NCI-H1092 treated with DMSO at 0.1 percent for 48 hours (cell line): ENCODE measurements at places on chromosomes 11 and 22.
A peak's percentile ranks its signal among the peaks of the same experiment; 100 is the strongest.

DNA sequence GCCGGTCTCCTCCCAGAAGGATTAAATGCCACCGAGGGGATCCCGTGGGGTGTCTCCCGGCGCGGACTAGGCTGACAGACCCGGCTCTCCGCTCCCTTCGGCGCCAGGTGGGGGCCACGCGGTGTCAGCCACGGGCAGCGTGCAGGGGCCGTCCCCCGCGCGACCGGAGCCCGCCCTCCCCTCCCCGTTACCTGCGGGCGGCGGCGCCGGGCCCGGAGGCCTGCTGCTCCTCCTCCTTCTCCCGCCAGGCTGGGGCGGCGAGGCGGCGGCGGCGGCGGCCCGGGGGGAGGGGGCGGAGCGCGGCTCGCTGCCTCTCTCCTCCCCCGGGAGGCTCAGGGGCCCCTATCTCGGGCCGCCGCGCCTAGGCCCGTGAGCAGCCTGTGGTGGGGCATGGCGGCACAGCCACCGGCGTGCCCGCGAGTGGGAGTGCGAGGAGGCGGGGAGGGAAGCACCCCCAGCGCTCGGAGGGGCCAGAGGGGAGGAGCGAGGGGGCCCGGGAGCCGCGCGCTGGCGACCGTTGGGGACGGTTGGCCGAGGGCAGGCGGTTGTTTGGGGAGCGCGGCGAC is 450 bp downstream of the ZBTB44 start:
- peak; percentile 79 for DNase-seq

DNA sequence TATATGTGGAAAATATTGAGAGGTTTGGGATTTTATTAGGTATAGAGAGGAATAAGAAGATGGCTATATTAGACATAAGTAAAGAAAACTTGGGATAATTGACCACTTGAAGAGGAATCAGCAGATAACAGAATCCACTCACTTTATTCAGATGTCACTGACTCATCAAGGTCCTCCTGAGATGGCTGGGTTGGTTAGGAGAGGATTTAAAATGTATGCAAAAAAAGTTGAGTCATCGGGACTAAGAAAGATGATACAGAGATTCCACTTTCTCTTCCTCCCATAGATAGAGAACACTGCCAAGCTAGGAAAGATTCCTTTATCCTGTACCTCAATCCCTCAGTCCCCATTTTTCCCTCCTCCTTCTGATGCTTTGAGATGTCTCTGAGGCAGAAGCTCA is at the start of gene OR6A2:
Gene OR6A2, minus strand, starts transcription at position 288 of the 400 bp plus-strand sequence. CDS start 3,981 bp downstream, outside the sequence.
- no peak for DNase-seq

DNA sequence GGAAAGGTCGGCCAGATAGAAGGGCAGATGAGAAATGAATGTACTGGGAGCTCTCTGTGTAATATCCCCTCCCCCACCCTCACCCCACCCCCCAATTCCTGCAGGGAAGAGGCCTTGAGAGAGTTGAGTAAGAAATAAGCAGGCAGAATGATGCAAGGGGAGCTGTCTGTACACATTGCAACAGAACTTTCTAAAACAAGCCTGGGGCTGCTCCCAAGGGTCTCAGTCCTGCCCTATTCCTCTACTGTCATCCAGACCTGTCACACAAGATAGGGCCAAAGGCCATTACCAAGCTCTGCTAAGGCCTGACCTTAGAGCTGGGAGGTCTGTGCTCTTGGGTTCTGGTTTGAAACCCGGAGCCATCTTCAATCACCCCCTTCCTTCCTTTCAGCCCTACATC is 5.7 kb upstream of the DGAT2 start:
- no peak for DNase-seq

GRCh38 chr11:95494856-95495255 is 263.9 kb upstream of the SESN3 start:
- DNase-seq = no peak

DNA sequence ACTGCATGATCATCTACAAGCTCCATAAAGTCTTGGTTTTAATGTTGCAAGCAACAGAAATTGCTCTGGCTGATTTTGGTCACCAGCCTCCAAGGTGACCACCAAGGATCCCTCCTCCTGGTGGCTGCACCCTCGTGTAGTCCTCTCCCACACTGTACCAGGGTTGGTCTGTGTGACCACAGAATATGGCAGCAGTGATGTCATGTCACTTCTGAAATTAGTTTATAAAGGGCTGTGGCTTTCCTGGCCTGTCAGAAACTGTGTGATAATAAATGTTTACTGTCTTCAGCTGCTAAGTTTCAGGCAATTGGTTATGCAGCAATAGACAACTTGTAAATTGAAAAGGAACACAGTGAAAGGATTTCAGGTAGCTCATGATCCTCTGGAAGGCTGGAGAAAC is 5.3 kb upstream of the PRDM11 start:
- no peak for DNase-seq

- peak; percentile 36 for DNase-seq
Measured at GRCh38 chr22:20130319-20130718, 1.3 kb upstream of the ZDHHC8 start.

- peak; percentile 85 for DNase-seq
Measured at GRCh38 chr11:33667819-33668467, 32.7 kb downstream of the C11orf91 start.

- peak; percentile 66 for DNase-seq
Measured at GRCh38 chr11:114738954-114739353, 60.6 kb downstream of the NXPE2 start.

- no peak for DNase-seq
Measured at GRCh38 chr11:128388206-128388815, 199.0 kb downstream of the ETS1 start.

- DNase-seq = no peak
Measured at GRCh38 chr11:44600261-44600660, 34.8 kb downstream of the CD82 start.

- no peak for DNase-seq
Measured at GRCh38 chr11:120153221-120153620, 15.3 kb upstream of the TRIM29 start.

- peak; percentile 46 for DNase-seq
Measured at GRCh38 chr22:43042101-43042780, 27.3 kb upstream of the PACSIN2 start.
